D341Med (cell line): ENCODE measurements at places on chromosomes 16 and 17.
A peak's percentile ranks its signal among the peaks of the same experiment; 100 is the strongest.

DNA sequence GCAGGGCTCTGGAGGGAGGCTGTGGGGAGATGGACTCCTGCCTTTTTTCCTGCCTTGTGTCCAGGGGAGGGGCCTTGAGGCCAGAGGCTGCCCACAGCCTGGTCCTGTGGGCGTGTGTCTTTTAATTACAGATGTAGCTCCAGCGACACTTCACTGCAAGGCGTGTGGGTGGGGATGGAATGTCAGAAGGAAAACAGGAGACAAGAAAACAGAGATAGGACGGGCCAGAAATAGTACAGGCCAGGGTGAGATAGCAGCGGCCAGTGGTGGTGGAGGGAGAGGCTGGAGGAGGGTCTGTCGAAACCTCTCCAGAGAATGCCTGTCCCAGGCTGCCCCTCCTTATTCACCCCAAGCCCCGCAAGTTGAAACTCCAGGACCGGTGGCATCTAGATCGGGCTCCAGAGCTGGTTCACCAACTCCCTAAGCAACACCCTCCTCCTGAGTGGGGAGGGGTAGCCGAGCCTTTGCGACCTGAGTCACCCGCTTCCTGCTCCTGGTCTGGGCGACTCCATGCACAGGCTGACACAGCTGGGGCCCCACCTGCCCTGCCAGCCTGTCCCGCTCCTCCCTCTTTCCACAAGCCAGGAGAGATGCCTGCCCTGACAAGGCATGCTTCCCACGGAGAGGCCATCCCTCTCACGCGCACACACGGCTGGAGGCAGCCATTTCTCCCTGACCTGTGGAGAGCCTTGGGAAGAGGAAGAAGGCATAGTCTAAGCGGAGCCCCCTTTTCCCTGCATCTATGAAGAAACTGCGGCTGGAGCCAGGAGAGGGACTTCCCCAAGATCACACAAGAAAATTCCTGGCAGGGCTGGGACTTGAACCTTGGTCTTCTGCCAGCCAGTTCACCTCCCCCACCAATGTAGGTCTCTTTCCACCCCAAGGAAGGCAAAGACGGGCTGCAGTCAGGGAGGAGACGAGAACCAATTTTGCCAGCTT is 6.6 kb upstream of the JUP start:
- DNase-seq = no peak

DNA sequence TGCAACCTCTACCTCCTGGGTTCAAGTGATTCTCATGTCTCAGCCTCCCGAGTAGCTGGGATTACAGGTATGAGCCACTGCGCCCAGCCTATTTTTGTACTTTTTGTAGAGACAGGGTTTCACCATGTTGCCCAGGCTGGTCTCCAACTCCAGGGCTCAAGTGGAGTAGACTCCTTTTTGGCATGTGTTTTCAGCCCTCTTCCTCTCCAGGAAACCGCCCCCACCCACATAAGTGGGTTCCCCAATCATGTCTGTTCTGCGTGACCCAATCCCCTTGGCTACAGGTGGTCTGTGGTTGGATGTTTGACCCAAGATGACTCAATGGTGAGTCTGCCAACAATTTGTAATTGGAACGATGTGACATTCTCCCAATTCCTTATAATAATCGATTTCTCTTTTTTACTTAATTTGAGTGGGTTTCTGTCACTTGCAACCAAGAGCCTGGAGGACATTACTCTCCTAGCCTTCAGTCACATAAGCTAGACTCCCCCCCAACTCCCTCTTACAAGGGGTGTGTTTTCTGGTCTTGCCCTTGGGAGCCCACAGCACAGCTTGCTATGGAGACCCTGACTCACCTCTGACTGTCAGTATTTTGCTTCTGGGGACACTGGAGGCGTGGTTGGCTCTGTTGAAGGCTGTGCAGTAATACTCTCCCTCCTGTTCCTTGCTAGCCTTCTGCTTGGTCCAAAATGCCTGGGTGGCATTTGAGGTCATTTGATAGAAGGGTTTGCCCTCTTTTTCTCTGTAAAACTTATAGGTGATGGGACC is 34.9 kb downstream of the PECAM1 start:
- DNase-seq = peak; percentile 23

DNA sequence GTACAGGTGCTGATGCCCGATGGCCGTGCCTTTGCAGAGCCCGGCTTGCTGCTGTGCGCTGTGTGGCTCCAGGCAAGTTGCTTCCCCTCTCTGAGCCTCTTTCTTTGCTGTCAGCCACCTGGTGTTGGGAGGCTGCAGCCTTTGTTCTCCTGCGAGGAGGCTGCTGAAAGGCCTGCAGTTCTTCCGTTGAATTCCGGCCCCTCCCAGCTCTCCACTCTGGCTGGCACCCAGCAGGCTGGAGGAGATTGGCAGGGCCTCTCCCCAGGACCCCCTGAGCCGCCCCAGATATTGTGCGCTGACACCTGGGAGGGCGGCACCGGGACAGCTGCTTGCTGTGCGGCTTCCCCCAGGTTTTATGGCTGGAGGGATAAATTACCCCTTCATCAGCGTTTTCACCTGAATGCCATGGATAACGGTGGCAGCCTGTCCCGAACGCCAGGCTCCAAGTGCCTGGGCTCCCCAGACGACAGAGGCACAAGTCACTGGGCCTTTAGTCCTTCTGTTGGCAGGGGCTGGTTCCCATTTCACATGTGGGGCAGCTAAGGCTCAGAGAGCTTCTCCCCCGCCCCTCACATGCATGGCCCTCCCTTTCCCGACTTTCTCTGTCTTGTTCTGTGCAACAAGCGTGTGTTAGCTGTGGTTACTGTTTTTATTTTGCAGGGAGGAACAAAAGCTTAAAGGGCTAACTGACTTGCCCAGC is 35.1 kb upstream of the GSE1 start:
- no peak for DNase-seq

DNA sequence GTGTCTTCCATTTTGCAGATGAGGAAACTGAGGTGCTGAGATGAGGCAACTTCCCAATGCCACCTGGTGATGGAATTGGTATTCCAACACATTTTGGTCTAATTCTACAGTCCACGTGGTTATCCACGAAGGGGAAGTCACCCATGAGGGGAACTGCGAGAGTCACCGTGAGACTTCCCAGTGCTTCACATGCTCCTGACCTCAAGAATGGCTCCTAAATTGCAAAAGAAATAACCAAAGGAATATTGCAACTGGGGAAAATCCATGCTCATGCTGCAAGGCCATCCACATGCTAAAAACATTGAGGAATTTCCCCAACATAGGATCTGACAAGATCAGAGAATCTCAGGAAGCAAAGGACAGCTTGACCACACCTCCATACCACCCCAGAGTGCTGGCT is 153.9 kb downstream of the HS3ST3B1 start:
- DNase-seq = no peak

DNA sequence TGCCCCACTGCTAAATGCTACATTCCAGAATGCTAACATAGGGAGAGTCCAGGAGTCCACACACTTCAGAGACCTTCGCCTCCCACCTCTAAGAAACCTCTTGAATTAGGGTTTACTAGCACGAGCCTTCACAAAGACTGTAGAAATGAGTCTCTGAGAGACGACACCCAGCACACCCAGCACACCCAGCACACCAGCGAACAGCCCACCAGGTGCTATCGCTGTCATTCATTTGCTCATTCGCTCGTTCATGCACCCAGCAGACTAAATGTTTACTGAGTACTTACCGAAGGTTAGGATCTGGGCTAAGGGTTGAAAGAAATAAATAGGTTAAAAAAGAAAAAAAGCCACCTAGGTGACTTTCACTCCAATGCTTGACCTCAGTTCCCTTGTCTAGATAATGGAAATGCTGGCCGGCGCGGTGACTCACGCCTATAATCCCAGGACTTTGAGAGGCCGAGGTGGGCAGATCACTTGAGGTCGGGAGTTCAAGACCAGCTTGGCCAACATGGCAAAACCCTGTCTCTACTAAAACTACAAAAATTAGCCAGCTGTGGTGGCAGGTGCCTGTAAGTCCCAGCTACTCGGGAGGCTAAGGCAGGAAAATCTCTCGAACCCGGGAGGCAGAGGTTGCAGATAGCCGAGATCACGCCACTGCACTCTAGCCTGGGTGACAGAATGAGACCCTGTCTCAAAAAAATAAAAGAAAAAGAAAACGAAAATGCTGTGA is 100.8 kb downstream of the ADCY9 start:
- no peak for DNase-seq

DNA sequence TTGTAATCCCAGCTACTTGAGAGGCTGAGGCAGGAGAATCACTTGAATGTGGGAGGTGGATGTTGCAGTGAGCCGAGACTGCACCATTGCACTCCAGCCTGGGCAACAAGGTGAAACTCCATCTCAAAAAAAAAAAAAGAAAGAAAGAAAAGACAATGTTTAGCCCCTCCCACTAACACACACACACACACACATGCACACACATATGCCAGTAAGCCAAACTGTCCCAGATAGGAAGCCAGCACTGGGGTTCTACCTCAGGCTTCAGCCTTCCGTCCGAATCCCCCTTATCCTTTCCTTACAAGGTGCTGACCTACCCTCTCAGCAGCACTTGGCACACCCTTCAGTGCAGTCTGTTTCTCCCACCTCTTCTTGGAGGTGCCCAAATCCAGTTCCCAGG is 8.7 kb upstream of the KCNH6 start:
- no peak for DNase-seq

GRCh38 chr16:89489040-89489897 is 1.1 kb downstream of the ANKRD11 start:
- DNase-seq = peak; percentile 74

DNA sequence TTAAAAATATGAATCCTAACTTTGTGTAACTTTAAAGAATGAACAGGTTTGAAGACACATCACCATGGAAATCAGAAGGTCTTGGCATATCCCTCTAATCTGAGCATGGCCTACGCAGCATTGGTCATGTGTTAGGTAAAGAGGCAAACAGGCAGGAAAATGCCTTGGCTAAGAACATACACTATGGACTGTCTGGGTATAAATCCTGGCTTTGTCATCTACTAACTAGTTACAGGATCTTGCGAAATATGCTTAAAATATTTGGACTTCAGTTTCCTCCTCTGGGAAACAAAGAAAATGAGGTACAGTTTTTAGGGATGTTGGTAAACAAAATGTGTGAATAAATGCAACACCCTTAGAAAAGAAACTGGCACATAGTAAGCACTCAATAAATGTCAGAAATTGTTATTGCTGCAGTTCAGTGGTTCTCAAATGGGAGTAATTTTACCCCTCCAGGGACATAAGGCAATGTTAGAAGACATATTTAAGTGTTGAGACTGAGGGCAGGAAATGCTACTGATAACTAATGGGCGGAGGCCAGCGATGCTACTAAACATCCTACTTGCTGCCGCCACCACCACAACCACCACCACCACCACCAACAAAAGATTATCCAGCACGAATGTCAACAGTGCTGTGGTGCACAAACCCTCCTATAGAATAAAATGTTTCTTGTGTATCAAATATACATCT is 770.8 kb upstream of the SOX9 start:
- no peak for DNase-seq

DNA sequence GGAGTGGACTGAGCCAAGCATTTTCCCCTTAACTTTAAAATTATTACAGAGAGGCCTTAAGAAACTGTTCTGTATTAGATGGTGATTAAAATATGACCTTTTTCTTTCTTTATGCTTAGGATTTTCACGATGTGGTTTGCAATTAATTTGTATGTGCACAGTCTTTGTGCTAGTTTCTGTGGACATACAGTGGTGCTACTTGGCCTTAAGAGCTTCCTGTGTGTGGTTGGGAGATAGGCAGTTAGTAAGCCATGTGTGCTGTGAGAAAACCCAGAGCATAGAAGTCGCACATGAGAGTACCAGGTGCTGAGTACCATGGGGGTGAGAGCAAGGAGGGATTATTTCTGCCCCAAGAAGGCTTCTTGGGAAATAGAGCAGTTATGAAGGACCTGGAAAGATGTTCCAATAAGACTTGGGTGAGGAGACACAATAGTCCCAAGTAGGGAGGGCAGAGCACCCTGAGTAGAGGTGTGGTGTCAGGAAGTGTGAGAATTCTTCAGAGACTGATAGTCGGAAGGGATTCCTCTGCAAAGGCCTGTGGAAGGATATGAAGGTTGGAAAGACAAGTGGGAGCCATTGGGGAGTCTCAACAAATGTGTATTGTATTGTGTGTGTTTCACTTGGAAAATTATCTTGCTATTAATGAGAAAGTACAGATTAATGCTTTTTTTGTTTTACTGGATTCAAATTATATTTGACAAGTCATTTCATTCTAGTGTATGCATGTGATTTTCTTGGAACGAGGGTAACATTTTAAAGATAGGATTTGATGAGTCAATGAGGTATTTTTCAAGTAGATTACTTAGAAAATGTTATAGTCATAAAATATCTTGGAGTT is 239.9 kb downstream of the PRKCA start:
- no peak for DNase-seq

DNA sequence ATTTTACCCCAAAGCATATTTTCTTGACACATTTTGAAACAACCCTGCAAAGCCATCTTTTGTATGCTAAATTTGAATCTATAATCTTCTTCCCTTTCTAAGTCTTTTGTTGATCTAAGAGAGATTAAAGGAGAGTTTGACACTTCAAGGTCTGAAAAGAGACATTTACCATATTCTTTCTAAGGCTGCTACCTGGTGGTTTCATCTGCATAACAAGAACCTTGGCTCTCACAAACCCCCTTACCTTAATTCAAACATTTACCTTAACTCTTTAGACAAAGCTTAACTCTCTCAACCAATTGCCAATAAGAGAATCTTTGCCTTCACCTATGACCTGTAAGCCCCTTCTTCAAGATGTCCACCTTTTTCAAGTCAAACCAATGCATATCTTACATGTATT is 1143.6 kb downstream of the CDH11 start:
- no peak for DNase-seq

DNA sequence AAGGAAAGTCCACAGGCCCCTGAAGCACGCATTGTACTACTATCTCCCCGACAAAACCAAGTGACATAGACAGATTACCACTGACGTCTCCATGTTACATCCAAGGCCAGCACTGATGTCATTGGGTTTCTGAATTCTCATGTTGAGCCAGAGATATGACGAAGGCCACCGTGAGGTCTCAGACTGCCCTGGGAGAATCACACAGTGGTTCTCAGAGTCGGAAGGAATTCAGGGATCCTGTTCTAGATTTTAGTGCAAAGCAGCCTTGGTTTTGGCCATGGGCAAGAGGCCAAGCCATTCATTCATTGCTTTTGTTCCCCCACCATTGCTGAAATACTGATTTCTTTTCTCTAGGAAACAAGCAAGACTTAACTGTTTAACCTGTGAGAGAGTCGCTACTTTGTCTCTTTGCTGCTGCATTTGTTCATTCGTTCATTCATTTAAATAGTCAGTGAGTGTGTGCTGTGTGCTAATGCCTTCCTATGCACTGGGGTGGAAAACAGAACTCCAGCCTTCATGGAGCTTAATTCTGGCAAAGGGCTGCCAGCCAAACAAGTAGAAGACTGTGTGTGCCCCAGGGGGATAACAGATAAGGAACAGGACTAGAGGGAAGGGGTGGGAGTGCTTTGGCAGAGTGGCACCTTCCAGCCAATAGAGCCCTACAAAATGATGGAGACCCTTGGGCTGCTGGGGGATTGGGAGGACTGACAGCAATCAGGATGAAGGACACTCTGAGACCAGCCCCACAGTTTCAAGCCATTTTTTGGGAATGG is 222.3 kb downstream of the MSI2 start:
- peak; percentile 78 for DNase-seq

- no peak for DNase-seq
Measured at GRCh38 chr17:11780621-11781020, 182.4 kb downstream of the DNAH9 start.

- DNase-seq = no peak
Measured at GRCh38 chr16:27314986-27315332, 1.2 kb downstream of the IL4R start.
